ENCODE measurements at places on chromosomes 3 and 15.

GRCh38 chr3:133893683-133894352, 1.9 kb downstream of the RAB6B start:
- no peak for DNase-seq

DNA sequence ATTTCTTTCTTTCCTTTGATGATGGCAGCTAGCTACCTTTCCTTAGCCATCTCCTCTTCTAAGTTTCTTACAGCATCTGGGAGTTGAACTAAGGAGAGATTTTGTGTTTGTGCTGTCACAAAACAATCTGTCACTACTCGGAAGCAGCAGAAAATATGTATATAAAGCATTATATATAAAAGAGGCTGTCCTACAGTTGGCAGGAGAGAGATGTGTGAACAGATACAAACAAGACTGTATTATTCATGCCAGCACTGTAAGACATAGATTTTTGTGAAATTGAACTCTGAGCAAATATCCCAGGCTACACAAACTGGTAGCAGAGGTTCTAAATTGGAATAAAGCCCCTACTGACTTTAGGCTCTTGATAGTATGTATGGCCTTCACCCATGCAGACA, 577.5 kb upstream of the NECTIN3 start:
- DNase-seq: no peak

DNA sequence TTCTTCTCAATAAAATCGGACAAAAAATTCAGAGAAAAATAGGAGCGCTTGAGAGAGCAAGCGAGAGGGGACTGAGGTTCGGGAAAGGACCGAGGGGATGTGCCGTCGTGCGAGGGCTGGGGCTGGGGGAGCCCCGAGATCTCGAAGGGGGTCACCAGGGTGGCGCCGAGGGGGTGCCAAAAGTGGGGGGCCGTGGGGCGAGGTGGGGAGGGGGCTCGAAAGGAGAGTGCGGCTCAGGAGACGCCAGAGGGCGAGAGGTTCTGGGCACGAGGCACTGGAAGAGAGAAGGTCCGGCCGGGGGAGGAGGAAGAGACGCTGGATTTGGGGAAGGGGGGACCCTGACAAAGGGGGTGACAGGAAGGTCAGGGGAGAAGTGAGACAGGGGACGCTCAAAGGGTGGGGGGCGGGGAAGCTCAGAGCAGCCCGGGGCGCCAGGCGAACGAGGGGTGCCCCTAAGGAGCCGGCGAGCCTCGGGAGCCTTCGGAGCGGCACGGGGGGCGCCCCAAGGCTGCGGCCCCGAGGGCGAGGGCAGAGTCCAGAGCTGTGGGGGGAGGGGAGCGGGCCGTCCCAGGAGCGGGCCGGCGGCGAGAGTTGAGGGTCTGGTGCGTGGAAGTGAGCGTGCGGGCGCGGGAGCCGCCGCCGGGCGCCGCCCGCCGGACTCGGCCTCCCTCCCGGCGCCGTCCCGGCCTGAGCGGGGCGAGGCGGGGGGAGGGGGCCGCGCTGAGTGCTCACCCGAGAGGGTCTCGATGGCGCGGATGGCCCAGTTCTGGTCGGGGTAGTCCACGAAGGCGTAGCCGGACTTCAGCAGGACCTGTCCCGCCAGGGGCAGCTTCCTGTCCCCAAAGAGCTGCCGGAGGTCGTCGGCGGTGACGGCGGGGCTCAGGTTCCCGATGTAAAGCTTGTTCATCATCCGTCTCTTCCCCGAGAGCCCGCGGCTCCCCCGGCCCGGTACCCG, 514 bp downstream of the IGF2BP2 start:
- DNase-seq: no peak

- DNase-seq: no peak
Observed at GRCh38 chr15:34047893-34048775, 9.1 kb upstream of the AVEN start.

- DNase-seq: peak; percentile 5
Observed at GRCh38 chr3:126551121-126551838, 7.5 kb downstream of the C3orf22 start.

GRCh38 chr15:33612721-33613304, 302.0 kb downstream of the RYR3 start:
- DNase-seq: peak; percentile 5

- no peak for DNase-seq
Observed at GRCh38 chr3:35708394-35709271, 69.3 kb downstream of the ARPP21 start.

DNA sequence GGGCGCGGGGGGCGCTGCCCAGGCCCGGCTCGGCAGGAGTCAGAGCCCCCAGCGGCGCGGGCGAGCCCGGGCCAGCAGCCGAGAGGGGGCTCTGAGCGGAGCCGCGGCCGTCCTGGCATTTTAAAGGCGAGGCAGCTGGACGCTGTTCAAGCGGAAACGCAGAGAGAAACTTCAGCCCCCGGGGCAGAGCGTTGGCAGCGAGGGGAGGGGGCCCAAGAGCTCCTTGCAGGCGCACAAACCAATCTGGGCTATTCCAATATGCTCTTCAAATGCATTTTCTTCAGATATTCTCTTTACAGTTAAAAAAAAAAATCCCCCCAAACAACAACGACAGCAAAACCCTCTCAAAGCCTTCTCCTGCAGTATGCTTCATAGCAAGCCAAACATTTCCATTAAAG, at the start of gene CTXND1:
CTXND1 (minus strand) TSS at position 93 of the 398 bp plus-strand sequence. CDS start 50,264 bp downstream, outside the sequence.
- DNase-seq: no peak

DNA sequence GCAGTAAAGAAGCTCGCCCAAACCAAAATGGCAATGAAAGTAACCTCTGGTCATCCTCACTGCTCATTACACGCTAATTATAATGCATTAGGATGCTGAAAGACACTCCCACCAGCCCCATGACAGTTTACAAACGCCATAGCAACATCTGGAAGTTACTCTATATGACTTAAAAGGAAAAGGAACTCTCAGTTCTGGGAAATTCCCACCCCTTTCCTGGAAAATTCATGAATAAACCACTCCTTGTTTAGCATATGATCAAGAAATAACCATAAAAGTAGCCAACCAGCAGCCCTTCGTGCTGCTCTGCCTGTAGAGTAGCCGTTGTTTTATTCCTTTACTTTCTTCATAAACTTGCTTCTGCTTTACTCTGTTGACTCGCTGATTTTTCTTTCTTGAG, 164.6 kb downstream of the SMAD6 start:
- DNase-seq: no peak

- DNase-seq: no peak
Observed at GRCh38 chr3:150783316-150783715, 20.3 kb upstream of the SIAH2 start.

DNA sequence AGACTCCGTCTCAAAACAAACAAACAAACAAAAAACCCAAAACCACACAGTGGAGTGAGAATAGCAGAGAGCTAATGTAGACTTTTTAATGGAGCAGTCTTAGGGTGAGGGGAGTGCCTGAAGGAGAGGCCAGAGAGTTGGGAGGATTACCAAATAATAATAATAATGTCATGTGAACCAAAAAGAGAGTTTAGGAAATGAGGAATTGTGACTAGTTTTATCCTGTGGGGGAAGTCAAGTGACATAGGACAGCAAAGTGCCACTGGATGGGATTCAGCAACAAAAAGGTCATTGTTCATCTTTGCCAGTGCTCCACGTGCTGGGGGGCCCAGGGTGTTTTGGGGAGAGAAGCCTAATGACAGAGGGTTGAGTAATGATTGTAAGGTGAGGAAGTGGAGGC, 12.9 kb downstream of the GPR87 start:
- no peak for DNase-seq

DNA sequence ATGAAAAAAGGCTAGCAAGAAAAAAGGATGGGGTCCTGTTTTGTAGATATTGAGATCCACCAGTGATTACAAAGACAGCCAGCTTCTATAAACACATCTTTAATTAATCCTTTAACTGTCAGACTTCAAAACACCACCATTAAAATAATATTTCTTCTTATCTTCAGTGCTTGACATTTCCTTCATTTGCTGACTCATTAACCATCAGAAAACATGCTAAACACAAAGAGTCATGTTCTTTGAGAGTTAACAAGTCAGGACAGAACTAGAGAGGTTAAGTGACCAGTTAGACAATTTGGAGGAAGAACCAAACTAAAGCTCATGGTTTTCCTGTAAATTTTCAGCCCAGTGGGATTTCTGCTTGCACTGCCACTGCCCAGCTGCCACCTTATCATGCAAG, 111.4 kb downstream of the MEIS2 start:
- DNase-seq: no peak

DNA sequence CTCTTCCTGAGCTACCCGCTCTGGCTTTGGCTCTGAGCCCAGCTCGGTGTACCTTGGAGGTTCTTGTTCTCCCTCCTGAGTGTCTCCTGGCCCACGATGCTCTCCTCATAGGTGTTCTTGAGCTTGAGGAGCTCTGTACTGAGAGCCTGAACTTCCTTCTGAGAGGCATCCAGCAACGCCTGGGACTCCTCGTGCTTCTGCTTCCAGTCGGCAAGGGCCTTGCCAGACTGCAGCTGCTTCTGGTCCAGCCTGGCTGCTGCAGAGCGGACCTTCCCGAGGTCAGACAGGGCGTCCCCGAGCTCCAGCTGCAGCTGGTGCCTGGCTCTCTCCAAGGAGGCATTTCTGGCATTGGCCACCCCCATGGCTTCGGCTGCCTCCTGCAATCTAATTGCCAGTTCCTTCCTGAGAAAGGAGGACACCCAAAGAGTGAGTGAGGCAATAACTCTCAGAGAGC, 99.8 kb downstream of the MYH15 start:
- no peak for DNase-seq

GRCh38 chr3:72997421-72997961, 880 bp downstream of the PPP4R2 start:
- no peak for DNase-seq

- DNase-seq: no peak
Observed at GRCh38 chr3:39088456-39088855, 19.0 kb downstream of the GORASP1 start.

GRCh38 chr3:49022688-49023171, 809 bp downstream of the NDUFAF3 start:
- no peak for DNase-seq

GRCh38 chr3:87958289-87958688, 100.5 kb downstream of the CGGBP1 start:
- DNase-seq: no peak

GRCh38 chr3:42184651-42185443, 81.1 kb downstream of the CCK start:
- DNase-seq: peak; percentile 28

DNA sequence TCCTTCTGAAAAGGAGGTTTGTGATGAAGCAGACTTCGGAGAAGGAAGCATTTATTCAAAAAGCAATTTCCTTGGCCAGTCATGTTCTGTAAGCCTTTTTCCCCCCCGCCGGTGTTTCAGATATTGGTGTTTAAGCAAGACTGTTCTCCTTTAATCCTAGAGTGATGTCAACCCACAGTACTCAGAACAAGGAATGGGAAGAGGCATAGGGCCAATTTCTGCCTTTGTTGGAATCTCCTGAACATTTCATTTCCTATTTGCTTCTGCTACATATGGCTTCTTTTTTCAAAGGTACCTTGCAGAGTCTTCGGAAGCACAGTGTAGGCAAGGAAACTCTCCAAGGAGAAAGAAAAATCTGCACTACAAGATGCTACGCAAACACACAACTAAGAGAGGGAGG, 713.1 kb upstream of the CFAP20DC start:
- no peak for DNase-seq

- DNase-seq: no peak
Observed at GRCh38 chr15:42971830-42972229, 51.3 kb upstream of the TTBK2 start.

DNA sequence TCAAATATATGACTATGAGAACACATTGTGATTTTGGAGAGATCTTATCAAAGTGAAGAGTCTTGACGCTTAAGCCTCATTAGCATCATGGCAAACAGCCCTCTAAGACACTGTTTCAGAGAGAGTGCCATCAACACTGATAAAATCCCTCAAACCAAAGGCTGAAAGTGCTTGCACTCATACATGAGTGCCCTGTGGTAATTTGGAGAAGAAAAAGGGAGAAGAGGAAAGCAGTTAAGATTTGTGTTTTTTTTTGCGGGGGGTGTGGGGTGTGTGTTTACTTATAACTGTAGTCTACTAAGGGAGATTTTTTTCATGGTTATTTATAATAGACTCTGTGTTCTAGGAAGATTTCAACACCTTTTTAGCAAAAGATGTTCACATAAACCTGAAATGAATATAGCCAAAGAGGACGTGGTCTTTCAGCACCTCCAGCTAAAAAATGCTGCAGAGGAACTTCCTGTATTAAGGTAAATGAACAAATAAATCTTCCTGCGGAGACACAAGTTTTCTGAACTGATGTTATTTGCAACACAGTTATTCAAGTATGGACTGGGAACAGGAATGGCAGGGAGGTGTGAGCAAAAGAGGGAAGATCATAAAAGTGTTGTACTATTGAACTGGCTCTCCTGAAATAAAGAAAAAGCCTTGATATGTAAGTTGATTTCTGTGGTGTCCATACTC, 81.9 kb upstream of the TGFBR2 start:
- no peak for DNase-seq

DNA sequence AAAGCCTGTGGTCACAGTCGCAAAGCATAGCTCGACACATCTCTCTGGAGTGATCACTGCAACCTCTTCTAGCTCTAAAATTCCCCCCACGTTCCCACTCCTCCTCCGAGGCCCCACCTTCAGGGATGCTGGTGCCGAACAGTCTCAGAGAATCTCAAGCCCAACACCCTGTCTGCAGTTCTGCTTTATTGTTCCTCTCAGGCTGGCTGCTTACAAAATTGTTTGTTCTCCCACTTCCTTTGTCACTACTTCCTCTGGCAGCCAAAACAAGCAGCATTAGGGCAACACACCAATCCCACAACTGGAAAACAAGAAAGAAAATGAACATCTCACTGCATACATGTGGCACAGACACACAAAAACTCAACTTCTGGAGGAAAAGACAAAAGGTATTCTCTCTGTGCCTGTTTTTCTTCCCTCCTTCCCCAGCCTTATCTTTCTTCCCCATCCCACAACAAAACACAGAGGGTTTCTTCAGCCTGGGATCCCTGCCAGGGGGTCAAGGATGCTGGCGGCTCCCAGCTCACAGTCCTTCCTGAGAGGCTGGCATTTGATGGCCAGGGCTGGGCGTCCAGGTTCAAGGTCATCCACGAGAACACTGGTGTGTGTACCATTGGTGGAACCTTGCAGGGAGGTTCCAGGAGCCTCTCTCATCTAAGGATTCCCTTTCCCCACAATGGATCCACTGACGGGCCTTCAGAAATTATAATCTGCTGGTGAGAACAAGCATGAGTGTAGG, 108.4 kb downstream of the TMCO5A start:
- DNase-seq: no peak

GRCh38 chr3:142650001-142650693, 54.0 kb downstream of the PLS1 start:
- no peak for DNase-seq

DNA sequence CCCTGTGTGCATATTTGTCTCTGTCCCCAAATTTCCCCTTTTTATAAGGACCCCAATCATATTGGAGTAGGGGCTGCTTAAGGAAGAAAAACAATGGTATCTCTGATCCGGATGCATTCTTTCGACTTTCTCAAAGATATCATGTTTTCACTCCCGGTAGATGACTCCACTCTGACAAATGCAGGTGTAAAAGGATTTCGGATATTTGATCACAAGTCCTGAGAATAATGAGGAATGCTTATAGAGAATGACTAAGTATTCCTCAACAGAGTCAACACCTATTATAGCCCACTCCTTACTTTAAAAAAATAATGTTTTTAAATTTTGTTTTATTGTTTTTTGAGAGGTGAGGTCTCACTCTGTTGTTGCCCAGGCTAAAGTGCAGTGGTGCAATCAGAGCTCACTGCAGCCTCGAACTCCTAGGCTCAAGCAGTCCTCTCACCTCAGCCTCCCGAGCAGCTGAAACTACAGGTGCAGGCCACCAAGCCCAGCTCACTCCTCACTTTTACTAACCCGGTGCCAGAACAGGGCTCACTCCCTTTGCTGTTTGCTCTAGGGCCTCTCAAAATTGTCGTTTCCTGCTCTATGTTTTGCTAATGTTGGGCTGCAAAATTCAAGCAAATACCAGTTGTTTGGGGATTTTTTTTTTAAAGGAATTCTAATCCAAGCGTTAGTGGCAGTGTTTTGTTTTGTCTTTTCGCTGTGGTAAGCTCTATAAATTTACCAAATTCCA, 24.6 kb downstream of the COL8A1 start:
- DNase-seq: no peak
